Epithelial cell of esophagus (primary cell): ENCODE measurements at places on chromosomes 1 and 21.

DNA sequence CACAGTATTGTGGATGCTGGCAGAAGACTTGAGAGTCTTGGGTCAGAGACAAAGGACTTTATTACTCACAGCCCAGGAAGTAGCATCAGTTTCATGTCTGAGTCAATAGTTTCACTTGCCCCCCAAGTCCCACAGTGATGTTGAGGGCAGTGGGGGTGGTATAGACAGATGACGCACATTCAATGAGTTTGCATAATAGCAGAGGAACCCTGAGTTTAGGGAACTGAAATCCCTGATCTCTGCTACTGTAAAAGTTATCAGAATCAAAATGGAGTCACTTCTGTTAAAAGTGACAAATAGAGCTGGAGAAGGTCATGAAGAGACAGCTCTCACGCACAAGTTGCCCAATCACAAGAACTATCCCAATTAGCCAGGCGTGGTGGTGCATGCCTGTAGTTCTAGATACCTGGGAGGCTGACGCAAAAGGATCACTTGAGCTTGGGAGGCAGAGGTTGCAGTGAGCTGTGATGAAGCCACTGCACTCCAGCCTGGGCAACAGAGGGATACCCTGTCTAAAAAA is 11.5 kb upstream of the HCRTR1 start:
- DNase-seq, result peak; percentile 67

DNA sequence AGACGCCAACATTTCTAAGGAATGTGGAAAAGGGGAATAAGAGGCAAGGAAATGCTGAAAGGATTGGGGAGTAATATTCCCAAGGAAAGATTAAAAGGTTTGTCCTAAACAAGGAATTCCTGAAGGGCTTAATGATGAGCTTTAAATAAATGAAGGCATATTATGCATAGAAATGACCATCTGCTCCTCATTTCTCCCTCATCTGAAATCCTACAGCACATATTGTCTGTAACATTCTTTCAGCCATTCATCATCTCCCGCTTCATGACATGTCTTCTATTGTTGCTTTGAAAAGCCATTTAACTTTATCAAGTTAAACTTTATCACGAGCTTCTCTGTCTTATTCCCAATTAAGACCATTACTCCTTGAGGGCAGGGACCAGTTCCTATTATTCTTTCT is 608.7 kb upstream of the PLXNA2 start:
- no peak for DNase-seq

GRCh38 chr1:33821291-33821690 is 42.6 kb upstream of the HMGB4 start:
- DNase-seq, result no peak

- DNase-seq, result no peak
Measured at GRCh38 chr1:162388615-162389014, 7.1 kb downstream of the C1orf226 start.

DNA sequence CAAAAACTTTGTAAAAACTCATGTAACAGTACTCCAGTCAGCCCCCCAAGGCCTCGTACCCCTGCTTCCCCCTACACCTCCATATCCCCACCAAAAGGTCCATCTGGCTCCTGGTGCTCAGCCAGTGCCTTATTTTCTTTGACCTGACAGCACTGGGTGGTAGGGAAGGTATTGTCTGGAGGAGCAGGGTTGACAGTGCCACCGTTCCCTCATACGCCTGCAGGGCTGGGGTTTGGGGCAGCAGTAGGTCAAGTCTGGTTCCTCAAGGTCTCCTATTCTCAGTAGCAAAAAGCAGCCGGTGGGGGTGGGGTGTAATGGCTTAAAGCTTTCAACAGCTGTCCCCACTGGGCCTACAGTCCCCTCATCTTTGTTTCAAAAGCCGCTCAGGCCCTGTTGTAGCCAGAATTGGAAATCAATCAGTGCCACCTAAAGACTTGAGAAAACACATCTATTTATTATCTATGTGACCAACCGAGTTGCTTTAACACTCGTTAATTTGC is 25.3 kb upstream of the TTF2 start:
- DNase-seq, result no peak

DNA sequence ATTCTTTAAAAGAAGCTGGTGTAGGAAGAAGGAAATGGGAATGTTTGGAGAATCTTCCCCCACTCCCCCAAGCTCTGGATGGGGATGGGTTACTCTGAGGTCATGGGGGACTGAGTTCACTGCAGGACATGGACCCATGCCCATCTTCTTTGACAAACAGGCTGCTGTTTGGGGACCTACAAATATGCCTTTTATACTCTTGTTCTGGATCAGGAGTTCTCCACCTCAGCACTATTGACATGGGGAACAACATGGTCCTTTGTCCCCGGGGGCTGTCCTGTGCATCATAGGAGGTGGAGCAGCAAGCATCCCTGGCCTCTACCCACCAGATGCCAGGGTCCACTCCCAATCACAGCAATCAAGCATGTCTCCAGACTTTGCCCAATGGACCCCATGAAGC is 365.8 kb upstream of the C1orf174 start:
- no peak for DNase-seq

DNA sequence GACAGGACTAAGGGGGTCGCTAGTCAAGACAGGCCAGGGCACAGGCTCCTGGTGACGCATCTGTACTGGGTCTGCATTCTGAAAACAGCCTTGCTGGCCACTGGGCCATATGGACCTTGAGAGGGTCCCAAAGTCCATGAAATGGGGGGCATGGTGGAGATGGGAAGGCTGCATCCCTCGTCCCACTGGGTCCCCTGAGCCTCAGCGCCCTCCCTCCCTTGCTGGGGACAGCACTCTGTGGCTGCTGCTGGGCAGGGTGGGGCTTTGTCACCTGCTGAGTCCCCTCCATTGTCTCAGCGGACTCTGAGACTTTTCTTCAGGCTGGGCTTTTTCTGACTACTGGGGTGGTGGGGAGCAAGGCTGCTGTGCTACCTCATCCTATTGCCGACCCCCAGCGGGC is 205.2 kb downstream of the RHOU start:
- no peak for DNase-seq

DNA sequence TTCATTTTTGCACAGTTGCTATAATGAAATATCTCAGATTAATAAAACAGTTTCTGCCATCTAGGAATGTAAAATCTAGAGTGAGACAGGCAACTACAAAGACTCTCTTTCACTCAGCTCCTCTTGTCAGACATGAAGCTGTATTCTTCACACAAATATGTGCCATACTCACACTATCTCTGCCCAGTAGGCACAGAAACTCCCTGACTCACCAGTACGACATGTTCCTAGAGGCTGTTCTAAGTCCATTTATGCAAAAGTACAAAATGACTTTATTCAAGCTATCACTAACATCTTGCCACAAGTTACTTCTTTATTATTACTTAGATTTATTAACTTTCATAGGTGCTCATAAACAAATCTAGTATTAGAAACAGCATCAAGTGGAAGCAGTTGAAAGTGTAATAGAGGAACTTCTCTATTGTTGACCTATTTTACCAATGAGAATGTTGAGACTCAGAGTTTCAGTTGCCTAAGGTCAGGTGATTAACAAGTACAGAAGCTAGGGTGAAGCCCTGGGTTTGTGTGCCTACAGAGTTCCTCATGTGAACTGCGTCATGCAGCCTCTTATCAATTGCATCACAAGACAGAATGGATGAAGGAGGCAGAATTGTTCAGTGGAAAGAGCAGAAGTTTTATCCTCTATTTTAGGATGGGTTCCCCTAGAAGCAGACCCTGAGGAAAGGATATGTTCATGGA is 98.9 kb downstream of the RGS2 start:
- peak; percentile 89 for DNase-seq
